ENCODE measurements at places on chromosomes 16 and 17. TPM values are rescaled to one million over a fixed set of nuclear protein-coding genes. Genes with fewer than 3 reads are reported as not detected.

DNA sequence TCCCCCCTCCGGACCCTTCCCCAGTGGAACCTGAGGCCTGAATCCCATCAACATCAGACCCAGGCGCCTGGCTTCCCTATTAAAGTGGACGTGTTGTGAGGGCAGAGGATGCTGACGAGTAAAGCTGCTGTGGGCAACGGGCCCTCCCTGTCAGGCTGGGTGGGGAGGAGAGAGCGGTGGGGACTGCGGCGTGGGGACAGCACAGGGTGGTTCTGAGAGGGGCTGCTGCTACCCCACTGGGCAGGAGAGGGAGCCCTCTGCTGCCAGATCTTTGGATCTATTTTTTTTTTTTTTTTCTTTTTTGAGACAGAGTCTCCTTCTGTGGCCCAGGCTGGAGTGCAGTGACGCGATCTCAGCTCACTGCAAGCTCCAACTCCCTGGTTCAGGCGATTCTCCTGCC lies 5.9 kb downstream of the CA5A start:
- no peak for DNase-seq

GRCh38 chr17:74624131-74624530 lies 593 bp upstream of the CD300E start:
- no peak for DNase-seq

DNA sequence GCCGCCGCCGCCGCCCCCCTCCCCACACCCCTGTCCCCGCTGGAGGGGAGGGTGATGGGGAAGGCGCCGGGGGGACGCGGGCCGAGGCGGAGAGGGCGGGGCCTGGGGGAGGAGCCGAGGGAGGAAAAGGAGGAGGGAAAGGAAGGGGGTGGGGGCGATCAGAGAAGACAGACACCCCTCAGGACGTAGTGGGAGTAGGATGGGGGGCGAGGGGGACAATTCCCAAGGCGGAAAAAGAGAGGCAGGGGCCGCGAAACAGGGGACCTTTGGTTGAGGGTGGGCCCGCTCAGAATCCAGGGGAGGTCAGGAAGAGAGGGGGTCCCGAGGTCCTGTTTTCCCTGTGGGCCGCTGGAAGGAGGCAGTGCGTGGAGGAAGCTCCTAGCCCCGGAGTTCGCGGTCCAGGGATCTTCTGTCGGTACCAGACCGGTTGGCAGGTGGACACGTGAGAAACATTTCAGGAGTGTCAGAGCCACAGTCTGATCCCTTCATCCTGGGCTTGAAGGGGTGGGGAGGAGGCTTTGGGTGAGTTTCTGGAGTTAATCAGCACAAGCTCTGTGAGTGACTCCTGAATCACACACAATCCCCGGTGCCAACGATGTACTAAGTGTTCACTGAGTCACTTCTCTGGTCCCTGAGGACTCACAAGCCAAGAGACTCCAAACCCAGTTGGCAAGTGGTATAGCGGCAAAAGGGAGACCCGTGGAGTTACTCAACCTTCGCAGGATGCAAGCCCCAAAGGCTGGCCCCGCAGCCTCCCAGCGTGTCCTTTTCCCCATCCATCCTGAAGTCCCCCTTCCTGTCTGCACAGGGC lies at the start of gene XYLT1:
Gene XYLT1, minus strand, starts transcription at position 53 of the 811 bp plus-strand sequence. CDS start 164 bp downstream, outside the sequence.
- DNase-seq, result no peak

DNA sequence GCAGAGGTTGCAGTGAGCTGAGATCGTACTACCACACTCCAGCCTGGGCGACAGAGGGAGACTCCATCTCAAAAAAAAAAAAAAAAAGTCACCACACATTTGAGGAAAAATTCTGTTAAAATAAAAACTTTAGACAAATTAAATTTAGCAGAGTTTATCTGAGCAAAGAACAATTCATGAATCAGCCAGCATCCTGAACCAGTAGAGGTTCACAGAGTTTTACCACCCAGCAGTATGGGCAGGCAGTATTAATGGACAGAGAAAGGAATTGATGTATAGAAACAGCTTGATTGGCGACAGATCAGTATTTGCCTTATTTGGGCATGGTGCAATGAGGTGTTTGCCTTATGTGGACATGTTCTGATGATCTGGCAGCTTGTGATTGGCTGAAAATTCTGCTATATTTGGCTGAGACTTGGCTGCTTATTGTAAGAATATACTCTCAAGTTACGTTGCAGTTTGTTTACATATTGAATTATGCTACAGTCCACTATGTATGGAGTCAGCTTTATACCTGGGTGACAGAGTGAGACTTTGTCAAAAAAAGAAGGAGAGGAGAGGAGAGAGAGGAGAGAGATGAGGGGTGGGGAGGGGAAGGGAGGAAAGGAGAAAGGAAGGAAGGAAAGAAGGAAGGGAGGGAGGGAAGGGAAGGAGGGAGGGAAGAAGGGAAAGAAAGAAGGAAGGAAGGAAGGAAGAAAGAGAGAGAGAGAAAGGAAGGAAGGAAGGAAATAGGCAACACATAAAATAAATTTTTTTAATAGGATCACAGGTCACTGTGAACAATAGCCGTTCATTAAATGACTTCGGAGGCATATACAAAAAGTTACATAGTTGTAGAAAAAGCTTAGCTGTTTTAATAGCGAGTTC lies 14.6 kb downstream of the ABCC3 start:
- DNase-seq, result no peak

GRCh38 chr16:4656695-4657686 lies 32.4 kb downstream of the MGRN1 start:
- no peak for DNase-seq

LPCAT2 gene
- total RNA-seq, result 1.6 TPM

DNA sequence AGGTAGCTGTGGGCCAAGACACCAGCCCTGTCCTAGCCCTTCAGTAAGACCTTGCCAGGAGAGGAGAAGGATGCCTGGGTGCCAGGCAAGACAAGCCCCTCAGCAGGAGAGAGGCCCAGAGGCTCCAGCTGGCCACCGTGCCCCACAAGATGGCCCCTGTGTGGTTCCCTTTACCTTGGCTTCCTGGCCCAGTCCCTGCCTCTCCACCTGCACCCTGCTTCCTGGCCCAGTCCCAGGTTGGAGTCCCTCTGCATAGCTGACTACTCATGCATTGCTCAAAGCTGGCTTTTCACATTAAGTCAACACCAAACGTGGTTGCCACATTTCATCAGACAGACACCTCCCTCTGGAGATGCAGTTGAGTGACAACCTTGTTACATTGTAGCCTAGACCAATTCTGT lies 4.0 kb downstream of the SYNGR3 start:
- DNase-seq, result peak; percentile 75

- peak; percentile 59 for DNase-seq
These were observed 21.7 kb downstream of the KNOP1 start for GRCh38 chr16:19696328-19696727.

DNA sequence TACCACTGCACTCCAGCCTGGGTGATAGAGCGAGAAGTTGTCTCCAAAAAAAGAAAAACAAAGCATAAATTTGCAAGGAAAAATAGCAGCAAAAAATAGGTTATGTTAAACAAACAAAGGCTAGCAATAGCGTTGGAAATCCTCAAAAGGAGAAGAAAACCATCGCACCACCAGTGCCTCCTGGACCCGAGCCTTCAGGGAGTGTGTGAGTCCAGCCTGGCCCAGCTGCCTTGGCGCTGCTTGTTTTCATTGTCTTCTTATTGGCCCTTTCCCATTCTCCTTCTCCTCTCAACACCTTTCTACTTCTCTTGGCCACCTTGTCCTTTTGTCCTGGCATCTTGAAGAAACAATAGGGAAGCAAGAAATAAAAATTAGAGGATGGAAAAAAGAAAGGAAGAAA lies 4.5 kb upstream of the UBALD2 start:
- no peak for DNase-seq

CDRT15L2 gene
- not detected for total RNA-seq

PROCA1 gene
- total RNA-seq, result 0.73 TPM

EIF3CL gene
- total RNA-seq, result 11.6 TPM

NPB gene
- 0.13 TPM for total RNA-seq

EXOC7 gene
- total RNA-seq, result 51.3 TPM

- no peak for DNase-seq
These were observed 4.8 kb downstream of the RNF213 start for GRCh38 chr17:80265205-80266068.
